ENCODE measurements at places on chromosomes 12 and 14.

DNA sequence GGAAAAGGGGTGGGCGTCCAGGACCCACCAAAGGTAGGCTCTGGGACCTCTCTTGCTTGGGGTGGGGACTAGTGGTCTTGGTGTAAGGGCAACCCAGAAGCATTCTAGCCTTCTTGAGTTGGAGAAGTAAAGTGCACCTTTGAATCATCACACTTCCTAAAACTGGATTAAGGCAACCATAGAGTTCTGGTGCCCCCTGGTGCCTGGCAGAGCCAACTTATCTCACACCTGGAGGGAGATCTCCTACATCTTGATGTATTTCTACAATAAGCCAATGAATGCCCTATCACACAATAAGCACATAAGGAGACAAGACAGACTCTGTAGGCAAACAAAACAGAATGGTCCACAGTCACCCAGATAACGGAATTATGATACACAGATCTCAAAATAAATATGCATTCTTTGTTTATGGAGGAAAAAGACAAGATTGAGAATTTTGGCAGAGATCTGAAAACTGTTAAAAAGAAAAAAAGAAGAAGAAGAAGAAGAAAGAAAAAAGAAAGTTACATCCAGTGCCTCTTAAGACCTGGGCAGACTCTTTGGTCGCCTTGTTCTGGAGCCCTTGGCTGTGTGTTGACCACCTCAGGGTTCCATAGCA lies 95.9 kb upstream of the PPP2R5C start:
- peak; percentile 49 for DNase-seq

DNA sequence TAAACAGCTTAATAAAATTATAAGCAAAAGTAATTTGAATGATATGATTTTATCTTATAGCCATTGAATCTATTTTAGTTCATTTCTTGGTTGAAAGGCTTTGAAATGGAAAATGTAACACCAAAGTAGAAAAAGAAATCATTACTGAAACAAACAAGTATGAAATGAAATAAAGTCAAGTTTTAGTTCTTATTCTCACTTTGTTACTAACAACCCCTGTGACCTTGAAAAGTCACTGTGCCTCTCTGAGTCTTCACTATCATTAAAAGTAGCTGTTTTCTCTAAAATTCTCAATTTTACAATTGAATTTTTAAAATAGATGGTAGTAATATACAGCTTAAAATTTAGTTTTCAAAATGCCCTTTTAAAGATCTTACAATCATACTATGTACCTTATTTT lies 32.4 kb upstream of the SLC17A8 start:
- DNase-seq = no peak

DNA sequence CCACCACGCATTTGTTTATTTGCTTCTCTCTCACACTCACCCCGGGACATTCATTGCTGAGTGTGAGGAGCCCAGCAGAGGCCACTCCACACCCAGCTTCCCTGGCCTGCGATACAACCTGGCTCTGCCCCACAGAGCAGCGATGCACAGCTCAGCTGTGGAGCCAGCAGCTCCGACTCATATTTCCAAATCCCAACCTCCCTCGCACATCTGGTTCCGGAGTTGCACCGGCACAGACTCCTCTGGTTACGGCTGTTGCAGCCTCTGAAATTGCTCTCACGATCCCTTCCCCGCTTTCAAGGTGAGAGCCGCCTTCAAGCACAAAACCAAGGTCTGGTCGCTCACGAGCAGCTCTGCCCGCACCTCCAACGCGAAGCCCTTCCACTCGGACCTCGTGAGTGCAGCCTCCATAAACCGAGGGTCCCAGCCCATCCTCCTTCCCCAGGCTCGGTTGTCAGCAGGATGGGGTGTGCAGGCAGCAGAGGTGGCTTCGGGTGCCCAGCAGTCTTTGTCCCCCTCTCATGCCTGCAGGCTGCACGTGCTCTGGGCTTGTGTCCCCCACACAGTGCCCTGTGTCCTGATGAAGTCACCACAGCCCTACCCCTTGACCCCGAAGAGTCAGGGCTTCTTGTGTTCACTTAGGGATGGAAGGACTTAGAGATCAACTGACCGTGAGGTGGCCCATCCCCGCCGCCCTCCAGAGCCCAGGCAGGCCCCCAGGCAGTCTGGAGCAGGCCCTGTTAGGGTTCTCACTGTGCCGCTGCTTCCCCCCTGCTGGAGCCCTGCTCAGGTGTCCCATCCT lies 184.3 kb downstream of the ADGRD1 start:
- DNase-seq = no peak

GRCh38 chr12:120666571-120667390 lies 20.2 kb upstream of the MLEC start:
- DNase-seq = no peak

DNA sequence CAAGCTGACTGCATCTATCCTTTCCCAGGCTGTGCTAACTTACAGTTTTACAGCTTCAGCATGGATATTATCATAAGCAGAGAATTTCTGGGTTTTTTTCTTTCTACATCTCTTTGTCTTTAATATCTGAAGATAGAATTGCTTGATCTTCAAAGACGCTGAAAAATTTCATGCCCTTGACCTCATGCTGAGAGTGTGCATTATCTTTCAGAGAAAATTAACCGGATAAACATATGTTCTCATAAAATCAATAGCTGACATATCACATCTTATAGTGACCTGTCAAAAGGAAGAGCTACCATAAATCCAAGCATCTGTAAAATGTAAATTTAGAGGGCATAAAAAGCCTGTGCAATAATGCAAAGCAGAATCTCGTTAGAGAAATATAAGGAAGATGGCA lies 1704.1 kb upstream of the FLRT2 start:
- DNase-seq = no peak

- no peak for DNase-seq
Observed at GRCh38 chr12:104276273-104277131, 27.0 kb upstream of the EID3 start.

DNA sequence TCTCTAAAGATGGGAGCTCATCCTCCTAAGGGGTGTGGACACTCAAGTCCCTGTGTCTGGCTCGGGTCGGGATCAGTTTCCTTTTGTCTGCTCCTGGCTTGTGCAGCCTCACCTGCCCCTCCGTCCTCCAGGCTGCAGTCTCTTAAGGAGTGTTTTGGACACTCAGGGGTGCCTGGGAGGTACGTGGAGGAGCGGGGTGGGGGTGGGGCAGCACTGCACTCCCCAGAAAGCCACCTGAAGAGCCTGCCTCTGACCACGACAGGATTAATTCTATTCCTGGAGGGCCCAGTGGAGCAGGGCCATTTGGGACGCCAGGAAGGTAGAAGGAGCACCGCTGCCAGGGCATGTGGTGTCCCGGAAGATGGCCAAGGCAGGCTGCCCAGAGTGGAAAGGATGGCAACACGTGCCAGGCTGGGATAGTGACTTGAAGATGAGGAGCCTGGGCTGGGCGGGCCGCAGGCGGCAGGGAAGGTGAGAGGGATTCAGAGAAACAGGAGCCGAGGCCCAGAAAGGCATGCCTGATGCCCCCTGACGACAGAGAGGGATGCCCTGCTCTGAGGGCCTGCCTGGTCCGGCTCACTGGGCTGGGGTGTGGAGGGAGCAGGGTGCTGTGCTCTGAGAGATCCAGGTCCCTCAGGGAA lies 14.8 kb upstream of the LRTM2 start:
- DNase-seq = no peak

DNA sequence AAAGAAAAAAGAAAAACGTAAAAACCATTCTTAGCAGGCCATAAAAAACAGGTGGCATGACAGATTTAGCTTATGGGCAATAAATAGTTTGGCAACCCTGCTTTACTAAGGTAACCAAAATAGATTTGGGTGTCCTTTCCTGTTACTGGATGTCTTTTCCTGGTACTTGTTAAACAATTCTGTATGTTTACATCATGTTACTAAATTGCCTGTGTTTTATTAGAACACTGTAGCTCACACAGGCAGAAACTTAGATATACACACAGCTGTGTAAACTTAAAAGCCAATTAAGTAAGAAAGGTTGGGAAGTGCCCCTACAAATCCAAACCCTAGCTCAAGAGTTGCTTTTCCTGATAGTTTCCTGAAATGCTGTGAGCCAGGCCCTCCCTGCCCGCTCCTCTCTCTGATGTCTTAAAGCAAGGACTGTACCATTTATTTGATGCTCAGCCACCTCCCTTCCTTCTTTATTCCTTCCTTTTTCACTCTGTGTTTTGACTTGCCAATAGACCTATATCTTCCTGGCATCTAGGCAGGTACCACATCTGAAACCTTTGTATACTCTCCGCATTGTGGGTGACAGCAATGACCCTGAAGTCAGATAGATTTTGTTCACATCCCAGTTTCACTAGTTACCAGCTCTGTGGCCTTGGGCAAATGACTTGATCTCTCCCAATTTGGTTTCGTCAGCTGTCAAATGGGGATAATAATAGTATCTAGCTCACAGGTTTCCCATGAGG lies 3.7 kb upstream of the CAMKK2 start:
- DNase-seq = no peak

DNA sequence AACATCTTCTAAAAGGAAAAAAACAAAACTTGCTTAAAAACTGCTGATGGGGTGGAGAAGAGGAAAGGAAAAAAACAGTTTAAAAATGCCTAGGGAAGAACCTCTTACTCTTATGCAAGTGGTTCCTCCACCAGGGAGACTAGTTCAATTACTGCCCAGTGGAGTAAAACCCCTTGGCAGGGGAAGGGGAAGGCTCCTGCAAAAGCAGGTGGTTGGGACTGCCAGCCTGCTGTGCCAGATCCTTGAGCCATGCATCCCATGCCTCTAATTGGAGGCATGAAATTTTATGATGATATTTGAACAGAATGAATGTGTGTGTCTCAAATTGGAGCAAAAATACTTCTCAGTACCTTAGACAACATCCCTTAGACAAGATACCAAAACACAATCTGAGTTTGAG lies 118.8 kb downstream of the FSCB start:
- DNase-seq = no peak

GRCh38 chr12:31578632-31579031 lies 12.3 kb downstream of the DENND5B start:
- DNase-seq = no peak

- no peak for DNase-seq
Observed at GRCh38 chr12:107442326-107442987, 243.1 kb upstream of the PWP1 start.

DNA sequence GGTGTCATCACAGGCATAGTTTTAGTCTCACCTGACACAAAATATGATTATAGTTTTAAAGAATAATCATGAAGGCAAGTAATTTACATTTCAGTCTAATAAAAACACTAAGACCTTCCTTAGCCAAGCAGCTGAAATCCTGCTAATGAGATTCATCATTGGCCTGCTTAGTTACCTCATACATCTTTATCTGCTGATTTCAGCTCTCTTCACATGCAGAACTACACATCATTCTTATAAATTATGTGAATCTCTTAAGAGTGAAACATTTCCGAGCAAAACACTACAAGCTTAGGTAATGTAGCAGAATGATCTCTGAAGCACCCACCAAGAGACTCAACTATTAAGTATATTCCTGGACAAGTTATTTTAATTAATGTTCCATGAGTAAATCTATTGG lies 198.1 kb downstream of the DPY19L2 start:
- DNase-seq = no peak
